NCI-H1105 (cell line): ENCODE measurements at places on chromosomes 12 and 14.

DNA sequence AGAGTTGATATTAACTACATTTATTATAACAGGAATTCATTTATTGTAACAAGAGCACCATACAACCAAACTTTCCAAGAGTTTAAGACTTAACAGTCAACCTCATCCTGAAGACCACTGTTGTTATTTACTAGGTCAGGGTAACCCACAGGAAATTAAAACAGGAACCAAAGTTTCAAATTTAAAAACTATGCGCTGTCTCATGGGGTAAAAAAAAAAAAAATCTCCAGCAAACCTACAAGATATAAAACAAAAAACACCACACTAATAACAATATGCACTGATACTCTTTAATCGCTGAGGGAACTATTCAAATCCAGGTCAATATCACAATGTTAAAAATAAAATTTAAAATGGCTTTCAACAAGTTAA is 44.5 kb downstream of the FOXN3 start:
- DNase-seq: no peak

- DNase-seq: no peak
Observed at GRCh38 chr14:29576927-29577326, 350.7 kb downstream of the PRKD1 start.

DNA sequence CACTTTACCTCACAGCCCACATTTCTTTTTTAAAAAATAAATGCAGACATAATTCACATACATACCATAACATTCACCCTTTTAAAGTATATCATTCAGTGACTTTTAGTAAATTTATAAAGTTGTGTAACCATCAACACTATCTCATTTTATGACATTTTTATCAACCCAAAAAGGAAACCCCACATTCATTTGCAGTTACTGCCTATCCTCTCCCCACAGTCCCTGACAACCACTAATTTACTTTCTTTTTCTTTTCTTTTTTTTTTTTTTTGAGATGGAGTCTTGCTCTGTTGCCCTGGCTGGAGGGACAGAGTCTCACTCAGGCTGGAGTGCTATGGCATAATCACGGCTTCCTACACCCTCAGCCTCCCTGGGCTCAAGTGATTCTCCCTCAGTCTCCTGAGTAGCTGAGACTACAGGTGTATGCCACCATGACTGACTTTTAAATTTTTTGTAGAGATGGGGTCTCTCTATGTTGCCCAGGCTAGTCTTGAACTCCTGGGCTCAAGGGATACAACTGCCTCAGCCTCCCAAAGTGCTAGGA is 1.5 kb upstream of the EP400 start:
- DNase-seq: no peak

- no peak for DNase-seq
Observed at GRCh38 chr12:45718306-45718705, 11.2 kb upstream of the ARID2 start.

GRCh38 chr12:76375470-76375869 is 27.3 kb upstream of the BBS10 start:
- DNase-seq: no peak

- DNase-seq: no peak
Observed at GRCh38 chr12:132246997-132247717, 82.2 kb downstream of the GALNT9 start.

DNA sequence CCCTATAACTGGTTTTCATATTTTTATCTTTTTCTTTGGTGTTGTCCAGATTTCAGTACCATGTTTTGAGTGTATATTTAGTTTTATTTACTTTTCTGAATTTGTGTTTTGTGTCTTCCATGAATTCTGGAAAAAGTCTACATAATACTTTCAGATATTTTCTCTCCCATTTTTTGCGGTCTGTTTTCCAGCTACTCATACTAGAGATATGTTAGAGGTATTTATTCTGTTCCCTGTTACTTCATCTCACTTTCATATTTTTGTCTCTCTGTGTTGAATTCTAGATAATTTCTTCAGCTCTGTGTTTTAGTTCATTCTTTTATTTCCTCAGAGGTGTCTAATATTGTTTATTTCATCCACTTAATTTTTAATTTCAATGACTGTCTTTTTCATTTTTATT is 74.2 kb downstream of the IFT81 start:
- no peak for DNase-seq

DNA sequence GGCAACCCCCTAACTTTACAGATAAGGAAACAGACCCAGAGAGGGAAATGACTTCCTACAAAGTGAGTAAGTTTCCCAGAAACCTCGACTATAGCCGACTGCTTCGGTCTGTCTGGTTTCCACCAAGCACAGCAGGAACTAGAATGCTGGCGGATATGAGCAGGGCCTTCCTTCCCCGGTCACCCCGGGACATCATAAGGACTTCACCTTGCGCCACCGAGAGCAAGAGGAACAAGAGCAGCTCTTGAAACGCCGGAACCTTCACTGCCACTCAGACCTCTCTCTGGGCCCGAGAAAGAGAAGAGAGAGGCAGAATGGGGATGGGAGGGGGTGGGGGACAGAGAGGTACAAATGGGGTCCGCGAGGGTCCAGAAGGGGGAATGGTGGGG is 29.4 kb upstream of the GPR68 start:
- no peak for DNase-seq

GRCh38 chr14:96055065-96055752 is 16.0 kb downstream of the C14orf132 start:
- no peak for DNase-seq

DNA sequence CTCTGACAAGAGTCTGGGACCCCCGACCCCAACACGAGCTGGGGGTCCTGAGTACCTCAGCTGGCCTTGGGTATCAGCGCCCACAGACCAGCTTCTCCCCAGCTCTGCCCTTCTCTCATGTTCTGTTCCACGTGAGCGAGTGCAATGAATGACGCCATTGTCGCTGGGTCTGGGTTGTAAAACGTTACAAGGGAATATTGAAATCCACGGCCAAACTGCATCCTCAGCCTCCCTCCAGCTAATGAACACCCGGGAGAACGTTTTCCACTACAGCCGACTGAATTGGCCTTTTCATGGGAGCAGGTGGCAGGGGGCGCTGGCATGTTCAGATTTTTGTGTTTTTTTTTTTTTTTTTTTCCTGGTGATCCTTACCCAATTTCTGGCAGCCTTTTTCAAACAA is 34.7 kb downstream of the TBX5 start:
- DNase-seq: no peak

- no peak for DNase-seq
Observed at GRCh38 chr12:12960639-12961209, 8.8 kb upstream of the GPRC5D start.

DNA sequence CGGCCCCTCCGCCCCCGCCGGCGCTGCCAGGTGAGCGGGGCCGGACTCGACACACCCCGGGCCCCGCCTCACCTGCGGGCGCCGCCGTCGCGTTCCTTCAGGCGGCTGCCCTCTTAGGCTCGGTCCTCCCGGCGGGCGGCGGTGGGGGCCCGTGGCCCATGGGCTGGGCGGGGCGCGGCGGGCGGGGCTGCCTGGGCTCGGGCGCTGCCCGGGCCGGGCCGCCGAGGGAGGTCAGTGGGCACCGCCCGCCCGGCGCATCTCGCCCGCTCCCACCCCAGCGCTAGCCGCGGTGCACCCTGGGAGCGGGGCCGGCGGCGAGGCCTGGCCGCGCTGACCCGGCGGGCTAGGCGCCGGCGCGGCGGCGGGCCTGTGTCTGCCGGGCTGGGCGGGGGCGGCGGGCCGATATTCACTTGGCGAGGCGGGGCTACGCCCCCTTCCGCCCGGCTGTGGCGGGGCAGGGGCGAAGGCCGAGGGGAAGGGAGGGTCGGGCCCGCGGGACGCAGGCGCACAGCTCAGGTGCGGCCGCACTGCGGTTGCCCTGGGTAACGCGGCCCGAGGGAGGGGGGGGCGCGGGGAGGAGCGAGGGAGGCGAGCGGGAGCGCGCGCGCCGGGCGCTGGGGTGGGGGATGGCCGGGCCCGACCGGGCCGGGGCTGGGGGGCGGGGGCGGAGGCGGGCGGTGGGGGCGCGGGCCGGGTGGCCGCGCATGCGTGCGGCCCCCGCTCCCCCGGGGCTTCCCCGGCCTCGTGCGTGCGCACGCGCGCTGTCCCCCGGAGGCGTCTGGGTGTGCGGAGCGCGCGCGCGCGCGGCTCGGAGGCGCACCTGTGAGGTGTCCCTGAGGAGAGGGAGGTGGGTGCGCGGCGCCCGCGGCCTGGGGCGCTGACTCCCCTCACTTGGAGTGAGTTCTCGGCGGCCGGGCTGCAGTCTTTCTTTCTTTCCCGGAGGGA is at the start of the genes CCDC92 and ZNF664:
CCDC92 (minus strand) TSS at position 375 of the 945 bp plus-strand sequence. CDS start 28,526 bp downstream, outside the sequence.
ZNF664 (plus strand) TSS at position 759 of the 945 bp plus-strand sequence. CDS start 38,930 bp downstream, outside the sequence.
- peak; percentile 98 for DNase-seq

GRCh38 chr14:95467232-95467631 is 49.2 kb downstream of the SYNE3 start:
- no peak for DNase-seq

DNA sequence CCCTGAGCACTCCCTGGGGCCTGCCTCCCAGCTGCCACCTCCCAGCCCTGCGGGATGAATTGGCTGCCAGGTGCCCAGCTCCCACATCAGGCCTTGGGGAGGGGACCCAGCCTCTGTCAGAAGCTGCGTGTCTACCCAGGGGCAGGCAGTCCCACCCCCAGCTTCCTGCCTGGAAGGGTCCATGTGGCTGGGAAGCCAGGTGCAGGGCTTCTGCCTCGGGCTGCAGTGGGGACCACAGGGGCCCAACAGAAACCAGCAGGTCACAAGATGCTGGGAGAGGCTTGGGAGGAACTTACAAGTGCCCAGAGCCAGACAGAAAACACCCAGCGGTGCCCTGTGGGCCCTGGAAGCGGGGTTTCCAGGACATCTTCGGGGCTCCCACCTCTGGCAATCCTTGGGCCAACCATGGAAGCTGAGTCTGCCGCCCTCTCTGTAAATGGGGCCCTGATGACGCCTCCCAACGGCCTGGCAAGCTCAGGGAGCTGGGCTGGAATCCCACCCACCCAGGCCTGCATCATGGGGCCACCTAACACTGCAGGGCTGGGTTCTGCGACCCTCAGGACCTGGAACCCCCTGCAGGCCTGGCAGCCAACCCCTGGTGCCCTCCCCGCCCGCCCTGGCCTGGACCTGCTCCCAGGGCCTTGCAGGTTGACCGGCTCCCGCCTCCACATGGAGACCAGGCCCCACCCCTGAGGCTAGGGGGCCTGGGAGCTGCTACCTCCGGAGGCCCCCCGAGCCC is 36.6 kb downstream of the CCNK start:
- no peak for DNase-seq
